ENCODE measurements at places on chromosomes 7 and 10.

DNA sequence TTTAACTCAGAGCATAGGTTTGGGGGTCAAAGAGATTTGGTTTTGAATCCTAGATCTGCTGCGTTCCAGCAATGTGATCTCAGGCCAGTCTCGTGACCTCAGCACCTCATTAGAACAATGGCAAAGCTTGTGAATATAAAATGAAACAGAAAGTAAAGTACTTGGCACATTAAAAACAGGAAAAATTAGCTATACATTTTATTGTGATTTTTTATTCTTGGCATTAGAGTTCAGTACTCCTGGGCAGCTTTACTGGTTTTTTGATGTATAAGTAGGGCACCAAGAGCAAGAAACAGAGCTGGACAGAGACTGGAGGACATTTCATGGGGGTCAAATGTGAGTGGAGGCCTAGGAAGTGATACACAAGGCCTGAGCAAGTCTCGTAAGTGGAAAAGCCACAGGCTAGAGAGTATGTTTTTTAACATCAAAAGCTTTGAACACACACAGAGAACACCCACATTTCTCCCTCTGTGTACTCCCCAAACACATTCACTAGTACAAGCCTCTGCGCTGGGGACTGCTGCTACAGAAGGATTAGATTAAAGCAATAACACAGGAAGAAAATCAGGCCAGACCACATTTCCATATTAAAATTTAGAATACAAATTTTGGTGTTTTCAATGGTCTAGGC, 157.2 kb upstream of the SLC25A13 start:
- no peak for DNase-seq

DNA sequence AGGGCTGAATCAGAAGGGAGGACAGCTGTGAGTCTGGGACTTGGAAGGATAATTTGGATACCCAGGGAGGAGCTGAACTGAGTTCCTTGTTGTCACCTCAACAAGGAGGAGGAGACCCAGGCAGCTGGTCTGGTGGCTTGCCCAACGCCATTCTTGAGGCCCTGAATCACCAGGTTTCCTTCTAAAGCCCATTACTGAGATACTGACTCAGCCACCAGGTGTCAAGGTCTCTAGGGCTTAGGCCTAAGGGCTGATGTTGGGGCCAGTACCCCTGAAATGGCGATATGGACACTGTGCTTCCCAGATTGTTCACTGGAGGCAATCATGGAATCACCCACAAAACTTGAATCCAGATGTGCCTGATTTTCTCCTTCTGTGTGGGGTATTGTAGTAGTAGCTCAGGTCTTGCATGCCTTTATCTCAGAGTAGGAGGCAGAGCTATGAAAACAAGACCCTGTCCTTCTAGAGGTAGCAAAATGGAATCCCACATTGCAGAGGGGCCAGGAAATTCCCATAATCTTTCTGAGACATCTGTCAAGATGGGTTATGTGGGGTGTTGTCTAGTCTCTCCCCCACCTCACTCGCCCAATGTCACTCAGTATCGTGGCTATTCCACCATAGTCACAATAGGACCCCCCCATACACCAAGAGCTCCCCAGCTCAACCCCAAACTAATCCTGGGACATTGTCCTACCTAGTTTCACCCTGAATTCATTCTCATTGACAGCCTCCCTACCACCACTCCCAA, 1.8 kb upstream of the ATG9B start:
- DNase-seq: no peak

DNA sequence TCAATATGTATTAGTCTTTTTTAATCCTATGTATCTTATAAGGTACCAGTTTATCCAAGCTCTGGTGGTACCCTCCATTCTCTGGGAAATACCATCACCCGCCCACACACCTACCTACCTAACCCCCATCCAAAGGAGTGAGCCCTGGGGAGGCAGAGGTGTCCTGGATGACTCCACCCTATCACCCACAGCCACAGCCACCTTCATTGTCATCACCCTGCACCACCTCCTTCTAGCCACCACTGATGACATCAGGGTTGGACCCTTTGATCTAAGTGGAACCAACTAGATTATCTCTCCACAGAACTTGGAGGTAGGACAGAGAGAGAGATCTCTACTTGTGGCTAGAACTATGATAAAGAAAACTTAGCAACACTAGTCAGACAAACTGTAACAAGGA, 259.4 kb downstream of the PARD3 start:
- DNase-seq: no peak

- DNase-seq: no peak
These were observed 527.7 kb upstream of the CELF2 start for GRCh38 chr10:10489805-10490571.

DNA sequence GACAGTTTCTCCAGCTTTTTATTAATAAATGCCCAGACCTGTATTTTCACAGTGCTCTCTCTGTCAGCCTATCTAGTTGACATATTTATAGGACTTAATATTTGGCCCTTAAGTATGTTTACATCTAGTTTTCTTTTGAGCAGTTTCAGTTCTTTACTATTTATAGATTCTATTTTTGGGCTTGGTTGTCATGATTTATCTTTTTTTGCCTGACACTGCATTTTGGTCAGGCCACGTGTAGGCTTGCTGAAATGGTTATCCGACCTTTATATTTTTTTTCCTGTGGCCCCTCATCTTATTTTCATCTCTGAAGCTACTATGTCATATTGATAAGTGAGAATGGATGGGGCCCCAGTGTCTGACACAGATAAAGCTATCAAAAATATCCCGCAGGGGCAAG, 515.4 kb upstream of the FZD8 start:
- no peak for DNase-seq

GRCh38 chr10:33547976-33548375, 213.5 kb upstream of the NRP1 start:
- DNase-seq: no peak

GRCh38 chr7:23308754-23309153, 9.6 kb downstream of the MALSU1 start:
- no peak for DNase-seq

DNA sequence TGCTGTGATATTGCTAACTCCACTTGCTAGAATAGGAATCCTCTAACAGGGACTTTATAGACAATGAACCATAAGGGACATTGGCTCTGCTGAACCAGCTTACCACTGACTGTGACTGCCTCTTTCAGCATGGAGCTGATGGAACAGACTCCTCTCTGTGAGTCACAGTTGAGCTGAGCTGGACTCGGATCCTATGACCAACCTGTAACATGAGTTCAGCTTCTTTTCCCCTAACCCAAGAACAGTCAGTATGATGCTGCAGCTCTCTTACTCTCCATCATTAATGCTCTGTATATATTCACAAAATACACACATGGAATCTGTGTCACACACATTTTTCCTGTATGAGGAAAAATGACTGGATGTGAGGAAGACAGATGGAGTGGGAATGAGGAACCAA, 177.9 kb upstream of the BET1 start:
- no peak for DNase-seq

- no peak for DNase-seq
These were observed 24.8 kb upstream of the ZNF32 start for GRCh38 chr10:43673471-43673870.

DNA sequence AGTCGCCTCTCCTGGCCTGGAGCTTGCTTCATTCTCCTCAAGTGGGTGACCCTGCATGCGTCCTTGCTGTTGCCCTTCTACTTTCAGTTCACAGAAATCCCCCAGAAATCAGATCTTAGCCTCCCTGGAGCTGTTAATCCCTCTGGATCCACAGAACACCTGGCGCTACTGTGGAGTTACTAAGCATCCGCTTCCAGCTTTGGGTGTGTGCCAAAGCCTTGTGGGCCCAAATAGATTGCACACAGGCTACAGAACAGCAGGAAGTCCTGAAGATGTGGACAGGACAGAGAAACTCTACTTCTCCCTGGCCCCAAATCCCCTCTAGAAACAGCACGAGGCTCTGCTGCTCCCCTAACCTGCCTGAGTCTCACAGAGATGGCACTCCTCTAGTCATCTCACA, 36.6 kb upstream of the PDLIM1 start:
- DNase-seq: no peak

DNA sequence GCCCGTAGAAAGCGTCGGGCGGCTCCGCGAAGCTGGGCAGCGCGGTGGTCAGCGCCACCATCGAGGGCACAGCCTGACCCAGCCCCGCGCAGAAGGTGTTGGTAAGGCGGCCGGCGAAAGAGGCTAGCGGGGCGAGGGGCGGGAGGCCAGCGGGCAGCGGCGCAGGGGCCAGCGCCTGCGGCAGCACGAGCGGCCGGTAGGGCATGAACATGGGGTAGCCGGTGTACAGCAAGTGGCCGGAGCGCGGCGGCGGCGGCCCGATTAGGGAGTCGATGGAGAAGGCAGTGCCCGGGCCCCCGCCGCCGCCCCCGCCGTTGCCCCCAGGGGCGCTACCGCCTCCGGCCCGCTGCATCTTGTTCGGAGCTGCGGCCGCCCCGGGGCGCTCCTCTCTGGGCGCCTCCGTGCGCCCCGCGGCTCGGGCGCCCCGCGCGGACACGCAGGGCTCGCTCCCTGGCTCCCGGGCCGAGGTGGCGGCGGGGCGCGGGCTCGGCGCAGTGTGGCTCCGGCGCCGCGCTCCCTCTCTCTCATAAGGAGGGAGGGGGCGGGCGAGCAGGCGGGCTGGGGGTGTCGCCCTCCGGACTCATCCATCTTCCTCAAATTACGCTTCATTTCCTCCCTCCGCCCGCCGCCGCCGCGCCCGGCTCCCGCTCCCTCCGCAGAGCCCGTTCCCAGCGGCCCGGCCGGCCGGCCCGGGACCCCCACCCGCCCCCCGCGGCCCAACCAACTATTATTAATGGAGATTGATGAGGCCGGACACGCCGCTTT, at the start of gene GBX1:
Gene GBX1 (minus strand): TSS at position 498 of the 765 bp plus-strand sequence. CDS start 146 bp downstream, at position 352.
- no peak for DNase-seq

GRCh38 chr7:44988701-44989100, 9.9 kb upstream of the MYO1G start:
- DNase-seq: no peak

DNA sequence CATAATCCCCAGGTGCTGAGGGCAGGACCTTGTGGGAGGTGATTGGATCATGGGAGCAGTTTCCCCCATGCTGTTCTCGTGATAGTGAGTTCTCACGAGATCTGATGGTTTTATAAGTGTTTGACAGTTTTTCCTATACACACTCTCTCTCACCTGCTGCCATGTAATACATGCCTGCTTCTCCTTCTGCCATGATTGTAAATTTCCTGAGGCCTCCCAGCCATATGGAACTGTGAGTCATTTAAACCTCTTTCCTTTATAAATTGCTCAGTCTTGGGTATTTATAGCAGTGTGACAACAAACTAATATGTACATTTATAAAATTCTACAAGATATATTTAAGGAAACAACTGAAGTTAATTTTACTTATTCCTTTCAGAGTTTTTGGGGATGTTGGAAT, 170.8 kb upstream of the BET1 start:
- no peak for DNase-seq

DNA sequence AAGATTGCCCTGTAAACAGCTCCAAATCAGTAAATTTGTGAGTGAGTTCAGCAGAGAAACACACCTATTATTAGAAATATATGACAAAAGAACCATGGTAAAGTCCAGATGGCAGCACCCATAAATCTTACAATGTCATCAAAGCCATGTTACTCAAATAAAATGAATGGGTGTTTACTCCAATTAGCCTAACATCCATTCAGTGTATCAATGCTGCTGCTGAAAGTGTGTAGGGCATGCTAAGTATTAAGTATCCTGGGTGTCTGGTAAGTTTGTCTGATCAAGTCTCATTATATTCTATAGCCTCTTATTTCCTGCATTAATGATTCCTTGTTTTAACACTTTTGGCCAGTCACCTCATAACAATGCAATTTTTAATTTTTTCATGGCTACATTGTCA, 185.5 kb upstream of the STEAP4 start:
- DNase-seq: no peak

DNA sequence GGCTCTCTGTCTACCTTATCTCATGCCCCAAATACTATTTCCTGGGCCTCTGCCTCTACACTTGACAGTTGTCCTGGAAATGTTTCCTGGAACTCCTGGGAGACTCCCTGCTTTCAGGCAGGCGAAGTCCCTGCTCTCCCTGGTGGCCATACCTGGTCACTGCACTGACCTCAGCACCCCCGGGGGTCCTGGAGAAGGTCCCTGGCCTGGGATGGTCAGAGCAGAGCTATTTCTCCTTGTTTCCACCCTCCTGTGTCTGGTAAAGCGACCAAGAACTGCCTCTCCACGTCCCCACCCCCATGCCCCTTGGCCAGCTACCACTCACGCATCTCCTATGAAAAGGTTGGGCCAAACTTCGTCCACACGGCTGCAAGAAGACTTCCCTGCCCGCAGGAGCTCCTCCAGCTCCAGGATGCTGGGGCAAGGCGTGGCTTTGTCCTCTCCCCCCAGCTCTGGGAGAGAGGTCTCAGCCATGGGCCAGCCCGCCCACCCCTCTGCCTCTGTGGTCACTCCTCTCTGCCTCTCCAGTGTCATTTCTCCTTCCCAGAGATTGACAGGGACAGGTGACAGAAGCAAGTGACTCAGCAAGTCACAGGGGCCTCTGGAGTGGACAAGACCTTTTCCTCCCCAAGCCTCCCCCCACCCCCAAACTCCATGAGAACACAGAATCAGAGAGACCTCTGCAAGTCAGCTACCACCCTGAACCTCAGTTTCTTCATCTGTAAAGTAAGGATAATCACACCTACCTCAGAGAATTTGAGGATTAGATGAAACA, 2.6 kb upstream of the SAMD8 start:
- no peak for DNase-seq

DNA sequence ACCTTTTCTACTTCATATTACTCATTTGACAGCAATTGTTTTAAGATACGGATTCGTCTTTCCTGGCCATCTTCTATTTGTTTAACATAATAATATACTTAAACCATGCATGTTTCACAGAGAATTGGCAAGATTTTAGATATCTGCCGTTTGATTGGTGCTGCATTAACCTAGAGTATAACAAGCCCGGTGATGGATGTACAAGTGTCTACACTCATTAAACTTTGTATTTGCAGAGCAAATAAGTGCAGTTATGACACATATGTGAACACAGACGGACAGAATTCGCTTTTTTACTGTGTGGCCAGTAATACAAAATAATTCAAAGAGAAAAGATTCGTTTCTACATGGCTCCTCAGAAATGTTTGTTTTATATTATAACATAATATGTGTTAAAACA, 116.1 kb downstream of the ARL4A start:
- no peak for DNase-seq

- no peak for DNase-seq
These were observed 248.5 kb downstream of the BUB3 start for GRCh38 chr10:123402656-123403055.

DNA sequence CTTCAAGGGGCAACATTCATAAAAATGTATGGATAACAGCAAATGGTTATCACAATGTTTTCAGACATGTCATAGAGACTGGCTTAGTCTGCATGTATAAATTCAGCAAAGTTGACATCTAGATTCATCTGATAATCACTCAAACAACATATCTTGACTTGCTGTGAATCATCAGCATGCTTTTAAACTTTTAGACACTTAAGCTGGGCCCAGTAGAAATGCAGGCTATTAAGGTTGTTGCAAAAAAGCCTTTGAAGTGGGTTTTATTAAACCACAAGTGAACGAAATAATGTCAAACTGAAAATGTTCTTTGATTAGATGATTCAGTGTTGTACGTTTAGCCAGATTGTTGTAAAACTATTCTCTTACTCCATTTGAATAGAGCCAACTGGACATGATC, 759.6 kb downstream of the NXPH1 start:
- DNase-seq: no peak
